NCI-H187 treated with DMSO at 0.1 percent for 48 hours (cell line): ENCODE measurements at places on chromosomes 1 and 21.

GRCh38 chr1:212670301-212670700 is 29.3 kb downstream of the BATF3 start:
- no peak for DNase-seq

GRCh38 chr1:27428316-27429028 is 36.0 kb downstream of the GPR3 start:
- DNase-seq, result no peak

DNA sequence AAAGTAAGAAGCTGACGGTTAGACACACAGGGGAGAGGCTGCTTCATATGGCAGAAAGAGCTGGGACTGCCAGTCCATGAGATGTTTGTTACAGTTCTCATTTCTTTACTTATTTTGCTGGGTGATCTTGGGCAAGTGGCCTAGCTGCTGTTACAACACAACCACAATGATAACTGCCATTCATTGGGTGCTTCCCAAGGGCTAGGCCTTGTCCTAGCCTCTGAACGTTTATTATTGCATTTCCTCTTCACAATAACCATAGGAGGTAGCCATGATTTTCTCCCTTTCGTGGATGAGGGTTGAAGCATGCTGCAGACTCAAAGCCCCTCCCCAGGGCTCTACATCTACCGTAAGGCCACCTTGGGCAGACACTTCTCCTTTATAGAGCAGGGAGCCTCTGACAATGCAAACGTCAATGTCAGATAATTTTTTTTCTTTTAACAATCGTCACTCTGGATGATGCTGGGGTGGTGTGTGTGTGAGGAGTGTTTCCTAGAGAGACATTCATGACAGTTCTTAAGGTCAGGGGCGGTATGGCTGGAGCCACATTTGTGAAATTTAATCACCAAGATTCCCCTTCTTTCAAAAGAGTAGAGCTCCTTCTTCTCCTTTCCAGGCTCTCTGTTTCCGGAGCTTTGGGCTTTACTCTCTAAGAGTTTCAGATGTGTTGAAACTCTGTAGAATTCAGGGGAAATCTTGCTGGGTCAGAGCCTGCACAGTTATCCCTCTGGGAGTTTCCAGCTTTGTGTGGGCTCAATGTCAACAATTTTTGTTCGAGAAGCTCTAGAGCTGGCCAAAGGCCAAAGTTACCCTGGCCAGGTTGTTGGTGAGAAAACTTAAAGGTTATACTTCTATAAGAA is 138.5 kb upstream of the SGIP1 start:
- no peak for DNase-seq

DNA sequence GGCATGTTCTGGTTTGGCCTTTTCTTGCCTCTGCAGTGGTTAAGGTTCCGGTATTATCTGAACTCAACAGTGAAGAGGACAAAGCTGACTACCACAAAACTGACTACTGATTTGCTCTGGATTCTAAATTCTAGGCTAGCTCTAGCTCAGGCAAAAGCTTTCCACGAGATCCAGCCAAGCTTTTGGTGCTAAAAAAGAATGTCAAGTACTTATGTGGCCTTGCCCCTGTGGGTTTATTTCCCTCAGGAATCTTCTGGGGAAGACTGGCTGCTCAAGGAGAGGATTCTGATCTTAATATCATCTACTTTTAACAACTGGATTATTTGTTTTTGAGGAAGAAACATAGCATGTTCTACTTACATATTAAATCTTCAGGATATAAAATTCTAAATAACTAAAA is 26.1 kb upstream of the MTMR11 start:
- no peak for DNase-seq

DNA sequence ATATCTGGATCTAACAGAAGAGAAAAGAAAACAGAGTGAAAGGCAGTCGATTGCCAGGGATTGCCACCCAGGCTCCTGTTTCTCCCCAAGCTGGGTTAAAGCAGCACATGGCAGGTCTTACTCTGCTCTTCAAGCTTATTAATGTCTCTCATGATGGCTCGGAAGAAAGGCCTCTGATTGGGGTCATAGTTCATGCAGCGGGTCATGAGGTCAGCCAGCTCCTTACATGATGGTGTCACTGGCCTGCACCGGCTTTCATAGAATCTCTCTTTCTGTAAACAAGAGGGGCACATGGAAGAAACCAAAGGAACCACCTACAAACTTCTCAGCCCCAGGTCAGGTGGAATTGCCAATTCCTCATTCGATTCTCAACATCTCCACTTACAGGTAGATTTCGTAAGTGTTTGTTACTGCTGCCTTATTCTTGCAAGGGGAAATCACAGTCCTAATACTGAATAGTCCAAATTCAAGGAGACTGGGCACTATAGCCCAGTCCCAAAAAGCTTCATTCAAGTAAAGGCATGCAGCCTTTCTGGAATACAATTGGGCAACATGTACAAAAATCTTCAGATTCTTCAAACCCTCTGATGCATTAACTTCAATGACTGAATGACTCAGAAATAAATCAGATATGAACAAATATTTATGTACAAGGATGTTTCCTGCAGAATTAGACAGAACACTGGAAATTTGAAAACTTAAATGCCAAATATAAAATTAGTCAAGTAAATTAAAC is 96.6 kb downstream of the RAVER2 start:
- no peak for DNase-seq

- no peak for DNase-seq
Measured at GRCh38 chr1:166840309-166841274, 1.3 kb downstream of the POGK start.

- no peak for DNase-seq
Measured at GRCh38 chr1:89271341-89272015, 1.2 kb downstream of the GBP5 start.

DNA sequence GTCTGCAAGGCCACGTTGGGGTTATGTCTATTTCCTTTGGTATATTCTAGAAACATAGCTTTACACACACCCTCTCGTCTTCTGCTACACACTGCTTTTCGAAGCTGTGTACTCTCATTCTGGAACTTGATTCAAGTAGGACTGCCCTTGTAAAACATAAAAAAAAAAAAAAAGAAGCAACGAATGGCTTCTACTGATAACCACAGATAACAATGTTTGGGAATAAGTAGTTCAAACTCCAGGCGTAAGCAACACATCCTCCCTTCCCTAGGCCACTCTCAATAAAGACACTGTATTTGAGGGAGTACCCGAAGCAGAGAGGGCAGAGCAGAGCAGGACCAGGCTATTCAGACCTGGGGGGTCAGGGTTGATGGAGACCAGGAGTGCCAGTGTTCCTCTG is 496.7 kb downstream of the MATN1 start:
- DNase-seq, result no peak

- DNase-seq, result no peak
Measured at GRCh38 chr1:104592926-104593325, 843.2 kb downstream of the AMY1C start.

- DNase-seq, result no peak
Measured at GRCh38 chr1:222994511-222995235, 148.4 kb downstream of the TLR5 start.

DNA sequence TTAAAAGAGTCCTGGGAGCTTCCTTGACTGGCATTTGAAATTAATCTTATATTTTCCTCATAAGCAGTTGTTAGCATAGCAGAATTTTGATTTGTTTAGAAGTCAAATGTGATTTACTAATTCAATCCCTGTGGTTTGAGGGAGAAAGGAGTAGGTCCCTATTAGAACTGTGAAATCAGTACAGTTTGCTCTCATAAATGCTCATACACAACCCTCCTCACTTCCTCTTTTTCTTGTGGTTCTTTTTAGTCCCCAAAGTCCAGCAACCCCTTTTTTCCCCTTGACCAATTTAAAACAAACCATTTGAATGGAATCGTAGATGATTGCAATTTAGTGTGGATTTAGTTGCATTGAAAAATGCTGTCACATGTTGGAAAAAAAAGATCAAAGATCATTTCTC is 9.2 kb upstream of the IFI44 start:
- DNase-seq, result no peak

- no peak for DNase-seq
Measured at GRCh38 chr1:63886340-63886739, 112.5 kb downstream of the ROR1 start.

DNA sequence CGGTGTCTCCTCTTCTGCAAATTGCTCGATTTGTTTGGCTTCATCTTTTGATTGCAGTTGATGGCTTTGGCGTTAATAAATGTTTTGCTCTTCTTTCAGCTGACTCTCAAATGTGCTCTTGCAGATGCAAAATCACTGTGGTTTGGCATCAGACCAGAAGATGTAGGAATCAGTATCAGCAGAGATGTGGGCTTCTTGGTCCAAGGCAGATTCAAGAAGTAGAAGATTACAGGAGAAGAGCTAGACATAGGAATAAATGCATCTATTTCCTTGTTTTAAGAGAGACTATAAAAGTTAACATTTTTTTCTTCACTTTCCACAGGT is 59.8 kb upstream of the BACH1 start:
- DNase-seq, result no peak

- DNase-seq, result no peak
Measured at GRCh38 chr21:44019568-44019958, 7.5 kb downstream of the TRAPPC10 start.

DNA sequence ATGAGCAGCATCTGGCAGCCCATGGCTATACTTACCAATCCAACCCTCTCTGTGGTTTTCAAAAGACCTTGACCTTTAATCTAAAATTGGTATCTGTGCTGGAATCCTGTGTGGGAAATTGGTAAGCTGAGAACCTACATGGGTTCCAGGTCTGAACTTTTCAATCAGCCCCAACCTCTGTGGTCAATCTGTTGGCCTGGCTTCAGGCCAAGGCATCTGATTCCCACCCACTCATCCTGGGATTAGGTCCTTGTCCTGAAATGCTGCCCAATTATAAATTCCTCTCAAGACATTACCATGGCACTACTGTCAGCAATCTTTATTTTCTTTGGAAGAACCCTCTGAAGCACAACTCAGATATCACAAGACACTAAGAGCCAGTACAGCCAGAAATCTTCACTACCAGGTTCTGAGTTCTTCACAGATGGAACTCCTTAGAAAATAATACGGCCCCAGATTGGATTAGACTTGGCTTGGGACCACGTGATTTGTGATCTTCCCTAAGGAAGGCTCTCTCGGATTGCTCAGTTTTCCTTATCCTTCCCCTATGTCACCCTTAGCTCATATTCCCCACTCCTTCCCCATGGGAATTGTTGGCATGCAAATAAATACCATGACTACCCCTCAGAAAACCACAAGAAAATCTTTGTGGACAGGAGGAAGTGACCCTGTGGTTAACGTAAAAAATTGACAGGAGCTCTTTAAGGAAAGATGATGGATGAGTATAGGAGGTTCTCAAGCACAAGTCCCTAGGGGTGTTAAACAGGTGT is 207.9 kb upstream of the ST6GALNAC5 start:
- no peak for DNase-seq

DNA sequence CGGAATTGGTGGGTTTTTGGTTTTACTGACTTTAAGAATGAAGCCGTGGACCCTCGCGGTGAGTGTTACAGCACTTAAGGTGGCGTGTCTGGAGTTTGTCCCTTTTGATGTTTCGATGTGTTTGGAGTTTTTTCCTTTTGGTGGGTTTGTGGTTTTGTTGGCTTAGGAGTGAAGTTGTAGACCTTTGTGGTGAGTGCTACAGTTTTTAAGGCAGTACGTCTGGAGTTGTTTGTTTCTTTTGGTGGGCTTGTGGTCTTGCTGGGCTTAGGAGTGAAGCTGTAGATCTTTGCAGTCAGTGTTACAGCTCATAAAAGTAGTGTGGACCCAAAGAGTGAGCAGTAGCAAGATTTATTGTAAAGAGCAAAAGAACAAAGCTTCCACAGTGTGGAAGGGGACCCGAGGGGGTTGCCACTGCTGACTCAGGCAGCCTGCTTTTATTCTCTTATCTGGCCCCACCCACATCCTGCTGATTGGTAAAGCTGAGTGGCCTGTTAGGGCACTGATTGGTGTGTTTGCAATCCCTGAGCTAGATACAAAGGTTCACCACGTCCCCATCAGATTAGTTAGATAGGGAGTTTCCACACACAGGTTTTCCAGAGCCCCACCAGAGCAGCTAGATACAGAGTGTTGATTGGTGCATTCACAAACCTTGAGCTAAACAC is 20.9 kb downstream of the HENMT1 start:
- DNase-seq, result no peak

DNA sequence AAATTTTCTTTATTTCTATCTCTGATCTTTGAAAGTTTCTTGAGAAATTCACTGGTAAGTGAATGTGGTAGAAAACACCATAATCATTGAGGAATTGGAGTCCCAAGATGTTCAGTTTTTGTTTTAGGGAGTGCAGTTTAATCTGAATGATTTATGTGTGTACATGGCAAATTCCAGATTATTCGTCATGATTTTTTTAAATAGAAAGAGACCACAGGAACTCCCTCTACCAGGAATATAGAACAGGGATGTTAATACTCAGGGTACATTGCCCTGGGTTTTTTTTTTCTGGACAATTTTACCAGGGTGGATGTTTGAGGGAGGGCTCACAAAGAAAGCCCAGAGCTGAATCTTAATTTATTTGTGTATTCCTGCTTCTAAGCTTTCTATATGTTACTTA is 109.0 kb downstream of the VPS13D start:
- no peak for DNase-seq

GRCh38 chr1:38541223-38541622 is 318.3 kb downstream of the RRAGC start:
- DNase-seq, result no peak

DNA sequence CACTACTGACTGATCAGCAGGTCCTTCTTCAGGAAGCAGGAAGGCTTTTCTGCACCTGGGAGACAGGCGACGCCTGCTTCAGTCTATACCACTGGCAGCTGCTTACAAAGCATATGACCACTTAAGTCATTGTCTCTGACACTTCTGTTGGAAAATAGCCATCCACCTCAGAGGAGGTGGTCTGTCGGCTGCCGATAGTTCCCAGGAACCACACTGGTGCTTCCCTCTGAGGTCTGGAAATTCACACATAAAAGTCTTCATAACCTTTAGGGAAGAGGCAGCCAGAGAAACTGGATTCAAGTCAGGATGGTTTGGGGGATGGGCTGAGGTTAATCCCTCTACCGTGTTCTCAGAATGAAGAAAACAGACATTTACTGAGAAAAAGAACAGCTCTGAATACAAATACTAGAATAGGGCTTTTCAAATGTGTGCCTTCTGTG is 15.6 kb upstream of the SRP9 start:
- DNase-seq, result no peak
